GDM1 (cell line): ENCODE measurements at places on chromosomes 13 and 19.

DNA sequence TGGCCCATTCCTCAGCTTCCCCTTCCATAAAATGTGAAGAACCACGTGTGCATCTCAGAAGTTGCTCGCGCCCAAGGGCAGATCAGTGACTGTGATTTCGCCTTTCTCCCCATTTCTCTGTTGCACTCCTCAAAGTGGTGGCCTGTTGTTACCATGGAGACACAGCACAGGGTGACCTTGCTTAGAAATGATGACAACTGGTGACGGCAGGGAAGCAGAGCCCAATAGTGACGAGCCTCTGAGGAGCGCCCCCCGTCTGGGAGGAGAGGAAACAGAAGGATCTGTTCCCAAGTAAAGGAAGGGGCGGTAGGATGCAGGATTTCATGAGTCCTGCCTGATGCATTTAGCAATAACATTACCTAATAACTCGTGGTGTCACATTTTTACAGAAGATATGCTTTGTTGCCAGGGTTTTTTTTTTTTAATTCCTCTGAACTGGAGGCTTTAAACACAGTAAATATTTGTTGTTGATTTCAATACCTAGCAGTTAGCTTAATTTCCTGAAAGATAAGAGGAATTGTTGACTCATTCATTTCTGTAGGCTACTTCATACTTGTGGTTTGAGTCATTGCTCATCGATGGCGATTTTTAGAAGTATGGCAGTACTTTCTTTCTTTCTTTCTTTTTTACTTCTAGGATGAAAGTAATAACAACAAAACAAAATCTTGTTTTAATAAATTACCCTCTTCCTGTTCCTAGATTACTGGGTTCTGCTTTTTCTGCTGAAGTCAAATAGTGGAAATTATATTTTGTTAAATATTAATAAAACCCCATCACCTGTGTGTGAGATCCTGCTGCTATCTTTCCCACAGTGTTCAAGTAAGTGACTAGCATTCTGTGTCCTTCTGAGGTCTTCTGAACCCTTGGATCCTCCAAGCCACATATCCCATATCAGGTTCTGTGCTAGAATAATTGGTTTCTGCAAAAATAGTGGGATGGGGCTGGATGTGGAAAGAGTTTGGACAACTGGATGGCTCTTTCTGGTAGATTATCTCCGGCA, 36.0 kb downstream of the MBNL2 start:
- no peak for DNase-seq

GRCh38 chr19:1590641-1591397, 1.8 kb downstream of the MBD3 start:
- no peak for DNase-seq

DNA sequence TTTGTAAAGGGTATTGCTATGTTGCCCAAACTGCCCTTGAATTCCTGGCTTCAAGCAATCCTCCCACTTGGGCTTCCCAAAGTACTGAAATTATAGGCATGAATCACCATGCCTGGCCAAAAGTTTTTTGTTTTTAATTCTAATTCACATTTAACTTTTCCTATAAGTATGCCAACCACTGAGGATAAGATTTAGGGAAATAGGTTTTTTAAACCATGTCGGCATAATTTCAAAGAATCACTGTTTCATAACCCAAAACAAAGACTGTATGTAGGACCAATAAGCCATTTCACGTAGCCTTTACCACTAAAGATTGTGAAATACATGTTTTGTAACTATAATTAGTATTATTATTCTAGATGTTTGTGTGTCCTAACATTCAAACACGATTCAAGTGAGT, 8.2 kb downstream of the ZDHHC20 start:
- no peak for DNase-seq

DNA sequence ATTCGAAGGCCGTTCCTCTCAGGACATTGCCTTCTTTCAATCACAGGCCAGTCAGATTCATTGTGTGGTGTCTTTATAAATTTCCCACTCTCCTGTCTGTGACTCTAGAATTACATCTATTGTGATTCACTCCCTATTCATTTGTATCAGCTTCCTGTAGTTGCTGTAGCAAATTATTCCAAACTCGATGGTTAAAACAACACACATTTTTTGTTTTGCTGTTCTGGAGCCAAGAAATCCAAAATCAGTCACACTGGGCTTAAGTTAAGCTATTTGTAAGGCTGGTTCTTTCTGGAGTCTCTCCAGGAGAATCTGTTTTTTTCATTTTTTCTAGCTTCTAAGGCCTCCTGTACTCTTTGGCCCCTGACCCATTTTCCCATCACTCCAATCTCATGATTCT, 1487.0 kb upstream of the SLC10A2 start:
- no peak for DNase-seq

DNA sequence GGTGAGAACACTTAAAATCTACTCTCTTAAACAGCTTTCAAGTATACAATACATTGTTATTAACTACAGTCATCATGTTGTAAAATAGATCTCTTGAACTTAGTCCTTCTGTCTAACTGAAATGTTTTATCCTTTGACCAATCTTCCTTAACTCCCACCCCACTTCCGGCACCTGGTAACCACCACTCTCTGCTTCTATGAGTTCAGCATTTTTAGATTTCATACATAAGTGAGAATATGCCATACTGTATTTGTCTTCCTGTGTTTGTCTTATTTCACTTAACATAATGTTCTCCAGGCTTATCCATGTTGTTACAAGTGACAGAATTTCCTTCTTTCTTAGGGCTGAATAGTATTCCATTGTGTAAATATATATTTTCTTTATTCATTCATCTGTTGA, 144.1 kb upstream of the TRPC4 start:
- no peak for DNase-seq

DNA sequence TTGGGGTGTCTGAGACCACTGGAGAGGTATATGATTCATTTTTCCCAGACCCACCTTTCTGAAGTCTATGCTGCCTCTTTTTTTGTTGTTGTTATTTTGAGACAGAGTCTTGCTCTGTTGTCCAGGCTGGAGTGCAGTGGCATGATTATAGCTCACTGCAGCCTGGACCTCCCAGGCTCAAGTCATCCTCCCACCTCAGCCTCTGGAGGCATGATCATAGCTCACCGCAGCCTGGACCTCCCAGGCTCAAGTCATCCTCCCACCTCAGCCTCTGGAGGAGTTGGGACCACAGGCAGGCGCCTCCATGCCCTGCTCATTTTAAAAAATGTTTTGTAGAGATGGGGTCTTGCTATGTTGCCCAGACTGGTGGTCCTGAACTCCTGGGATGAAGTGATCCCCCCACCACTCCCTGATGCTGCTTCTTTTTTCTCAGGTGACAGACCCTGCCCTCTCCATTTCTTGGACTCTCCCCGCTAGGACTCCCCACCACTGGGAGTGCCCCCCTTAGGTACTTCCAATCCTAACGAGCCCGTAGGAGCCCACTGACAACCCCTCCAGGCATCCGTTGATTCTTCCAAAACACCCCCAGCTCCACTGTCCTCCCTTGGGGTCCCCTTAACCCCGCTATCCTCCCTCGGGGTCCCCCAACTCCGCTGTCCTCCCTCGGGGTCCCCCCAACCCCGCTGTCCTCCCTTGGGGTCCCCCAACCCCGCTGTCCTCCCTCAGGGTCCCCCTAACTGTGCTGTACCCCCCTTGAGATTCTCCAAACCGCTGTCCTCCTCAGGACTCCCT, 45.4 kb downstream of the ARHGEF18 start:
- DNase-seq = no peak

GRCh38 chr13:66357463-66357862, 872.7 kb downstream of the PCDH9 start:
- no peak for DNase-seq

GRCh38 chr19:33375837-33376159, 2.3 kb downstream of the CEBPG start:
- DNase-seq = no peak
